ENCODE measurements at places on chromosomes 12 and 14.

DNA sequence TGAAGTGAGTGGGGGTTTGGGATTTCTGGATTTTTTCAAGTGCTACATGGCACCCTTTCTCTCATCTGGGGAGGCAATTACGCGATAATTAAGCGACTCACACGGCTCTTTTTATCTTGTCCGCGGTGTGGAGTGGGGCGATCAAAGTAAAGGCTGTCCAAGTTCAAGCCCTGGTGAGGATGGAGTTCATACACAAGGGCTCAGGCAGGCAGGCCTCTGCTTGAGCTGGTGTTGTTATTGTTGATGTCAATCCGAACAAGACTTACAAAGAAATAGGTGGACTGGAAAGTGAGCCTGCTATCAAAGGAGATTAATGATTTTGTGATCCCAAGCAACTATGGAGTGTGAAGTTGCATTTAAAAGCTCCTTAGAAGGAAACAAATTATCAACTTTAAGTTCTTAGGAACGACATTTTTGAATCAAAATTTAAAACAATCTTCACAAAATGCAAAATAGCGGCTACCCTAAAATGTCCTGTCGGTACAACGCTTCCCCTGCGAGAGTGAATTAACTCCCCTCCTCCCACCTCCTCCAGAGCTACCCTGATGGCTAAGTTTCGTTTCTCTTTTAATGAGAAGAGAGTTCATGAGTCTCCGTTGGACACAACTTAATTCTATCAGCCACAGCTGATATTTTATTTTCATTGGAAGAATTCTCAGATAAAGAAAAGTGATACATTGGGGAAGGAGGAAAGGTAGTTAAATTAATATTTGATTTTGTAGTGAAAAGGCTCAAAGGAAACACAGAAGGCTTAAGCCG, 5.9 kb downstream of the FOXA1 start:
- DNase-seq = no peak

- no peak for DNase-seq
These were observed 1.7 kb upstream of the RARG start for GRCh38 chr12:53233671-53234121.

- DNase-seq = no peak
These were observed 127.8 kb downstream of the SLC38A4 start for GRCh38 chr12:46698003-46698402.

GRCh38 chr12:737122-737739, 15.1 kb upstream of the WNK1 start:
- no peak for DNase-seq

DNA sequence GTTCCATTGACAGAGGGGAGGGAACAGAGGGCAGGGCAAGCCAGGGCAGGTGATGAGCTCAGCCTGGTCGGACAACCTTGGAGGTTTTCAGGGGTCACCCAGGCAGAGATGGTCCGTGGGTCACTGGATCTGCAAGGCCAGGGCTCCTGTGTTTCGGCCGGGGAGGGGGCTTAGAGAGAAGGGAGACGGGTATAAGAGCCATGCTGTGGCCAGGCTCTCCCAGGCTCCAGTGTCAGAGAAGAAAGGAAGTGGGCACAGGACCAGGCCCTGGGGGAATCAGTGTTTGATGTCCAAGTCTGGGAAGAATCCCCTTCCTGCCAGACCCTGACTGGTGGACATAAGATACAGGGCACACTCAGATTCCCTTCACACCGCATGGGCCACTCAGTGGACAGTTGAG, 36.9 kb downstream of the DIO3 start:
- no peak for DNase-seq

DNA sequence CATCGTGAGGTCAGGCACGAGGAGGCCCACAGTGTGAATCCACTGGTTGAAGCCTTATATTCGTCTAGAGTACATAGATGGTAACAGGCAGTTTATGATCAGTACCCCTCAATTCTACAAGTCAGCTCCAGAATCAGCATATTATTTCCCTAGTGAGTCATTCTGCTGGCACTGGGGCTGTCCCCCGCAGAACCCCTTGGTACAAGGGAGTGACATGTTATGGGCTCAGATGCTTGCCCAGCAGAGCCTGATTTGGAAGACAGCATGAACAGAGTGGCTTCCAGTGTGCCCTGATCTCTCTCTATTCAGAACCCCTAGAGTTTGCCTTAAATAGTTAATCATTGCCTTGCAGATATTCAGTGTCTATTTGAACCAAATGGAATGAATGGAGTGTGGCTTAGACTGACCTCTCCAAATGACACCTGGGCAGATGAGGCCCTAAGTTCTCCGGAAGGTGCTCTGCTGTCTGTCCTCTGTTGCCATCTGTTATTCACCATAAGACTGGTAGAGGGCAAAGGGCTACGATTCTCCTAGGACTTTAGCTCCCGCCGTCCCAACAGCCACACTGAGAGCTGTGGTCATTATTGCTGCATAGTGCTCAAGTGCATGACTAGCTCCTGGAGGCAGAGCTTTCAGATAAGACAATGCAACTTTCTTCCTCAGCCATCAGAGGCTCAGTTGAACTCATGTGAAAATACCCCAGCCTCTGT, 41.1 kb downstream of the CACNA2D4 start:
- DNase-seq = no peak

GRCh38 chr14:62629176-62629725, 416.0 kb downstream of the KCNH5 start:
- no peak for DNase-seq

DNA sequence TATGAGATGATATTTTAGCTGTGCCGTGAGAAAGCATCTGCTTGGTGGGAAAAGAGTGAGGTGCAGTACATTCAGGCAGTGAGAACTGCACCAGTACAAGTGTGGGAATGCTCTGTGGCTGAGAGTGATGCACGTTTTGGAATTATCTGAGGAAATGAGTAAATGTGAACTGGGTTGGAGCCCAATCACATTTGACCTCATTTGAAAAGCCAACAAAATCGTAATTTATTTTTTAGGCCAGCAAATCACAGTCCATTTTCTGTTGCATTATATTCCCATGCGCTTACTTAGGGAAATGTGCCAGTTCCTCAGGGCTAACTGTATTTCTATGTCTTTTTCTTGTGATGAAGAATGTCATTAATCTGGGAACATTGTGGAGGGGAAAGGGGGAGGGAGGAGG, 77.3 kb downstream of the SNAPC1 start:
- DNase-seq = no peak

DNA sequence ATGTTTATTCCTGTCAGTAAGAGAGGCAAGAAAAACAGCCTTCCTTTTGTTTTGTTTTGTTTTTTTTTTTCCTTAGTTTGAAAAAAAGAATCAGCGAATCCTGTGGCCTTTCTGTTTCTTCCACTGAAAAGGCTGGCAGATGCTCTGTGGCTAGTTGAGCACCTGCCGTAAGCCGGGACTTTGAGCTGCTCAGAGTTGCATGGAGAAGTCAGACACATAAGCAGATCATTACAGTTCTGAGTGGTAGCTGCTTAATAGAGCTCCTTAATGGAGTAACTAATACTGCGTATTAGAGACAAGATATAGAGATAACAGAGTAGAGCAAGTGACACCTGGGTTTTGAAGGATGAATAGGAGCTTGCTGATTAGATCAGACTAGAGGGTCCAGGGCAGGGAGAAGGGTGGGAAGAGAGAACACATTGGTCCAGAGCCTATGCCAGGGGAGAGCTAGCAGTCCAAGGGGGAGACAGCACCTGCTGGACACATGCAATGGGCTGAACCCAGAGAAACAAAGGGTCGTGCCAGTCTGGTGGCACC, 129.4 kb downstream of the TSPAN9 start:
- no peak for DNase-seq

DNA sequence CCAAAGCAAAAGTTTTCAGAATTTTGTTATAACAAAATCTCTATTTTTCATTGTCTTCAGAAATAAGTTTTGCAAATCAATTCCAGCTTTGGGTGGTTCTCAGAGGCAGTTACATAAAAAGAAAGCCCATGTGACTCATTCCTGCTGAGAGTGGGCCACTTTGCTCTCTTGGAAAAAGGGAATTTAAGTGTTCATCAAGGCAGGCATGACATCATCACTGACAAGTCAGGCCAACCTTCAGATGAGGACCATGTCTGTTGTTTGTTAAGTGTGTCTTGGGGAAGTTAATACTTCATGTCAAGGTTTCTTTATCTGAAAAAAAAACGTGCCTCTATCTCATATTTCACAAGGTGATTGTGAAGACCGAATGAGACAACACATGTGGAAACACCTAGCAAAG, 519.8 kb upstream of the TMPO start:
- DNase-seq = no peak

- DNase-seq = no peak
These were observed 135.6 kb downstream of the RFLNA start for GRCh38 chr12:124430491-124430890.

DNA sequence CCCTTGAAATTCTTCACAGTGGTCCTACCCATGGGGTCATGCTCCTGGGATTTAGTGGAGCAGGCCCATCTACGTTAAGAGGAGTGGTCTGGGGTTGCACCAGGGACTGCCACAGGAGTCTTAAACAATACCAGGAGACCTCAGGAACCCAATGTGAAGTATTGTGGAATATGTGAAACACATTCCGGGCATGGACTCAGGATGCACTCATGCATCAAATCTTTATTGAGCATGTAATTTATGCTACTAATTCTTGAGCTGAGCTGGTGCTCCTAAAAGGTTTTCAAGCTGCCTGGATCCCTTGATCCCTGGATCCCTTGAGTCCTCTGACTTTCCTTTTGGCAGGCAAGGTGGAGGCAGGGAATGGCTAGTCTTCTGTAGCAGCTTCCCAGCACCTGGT, 8.8 kb downstream of the SERPINA10 start:
- DNase-seq = no peak

- no peak for DNase-seq
These were observed 39.1 kb downstream of the MAGOHB start for GRCh38 chr12:10574307-10574706.

GRCh38 chr12:5384015-5384414, 47.9 kb upstream of the NTF3 start:
- no peak for DNase-seq

DNA sequence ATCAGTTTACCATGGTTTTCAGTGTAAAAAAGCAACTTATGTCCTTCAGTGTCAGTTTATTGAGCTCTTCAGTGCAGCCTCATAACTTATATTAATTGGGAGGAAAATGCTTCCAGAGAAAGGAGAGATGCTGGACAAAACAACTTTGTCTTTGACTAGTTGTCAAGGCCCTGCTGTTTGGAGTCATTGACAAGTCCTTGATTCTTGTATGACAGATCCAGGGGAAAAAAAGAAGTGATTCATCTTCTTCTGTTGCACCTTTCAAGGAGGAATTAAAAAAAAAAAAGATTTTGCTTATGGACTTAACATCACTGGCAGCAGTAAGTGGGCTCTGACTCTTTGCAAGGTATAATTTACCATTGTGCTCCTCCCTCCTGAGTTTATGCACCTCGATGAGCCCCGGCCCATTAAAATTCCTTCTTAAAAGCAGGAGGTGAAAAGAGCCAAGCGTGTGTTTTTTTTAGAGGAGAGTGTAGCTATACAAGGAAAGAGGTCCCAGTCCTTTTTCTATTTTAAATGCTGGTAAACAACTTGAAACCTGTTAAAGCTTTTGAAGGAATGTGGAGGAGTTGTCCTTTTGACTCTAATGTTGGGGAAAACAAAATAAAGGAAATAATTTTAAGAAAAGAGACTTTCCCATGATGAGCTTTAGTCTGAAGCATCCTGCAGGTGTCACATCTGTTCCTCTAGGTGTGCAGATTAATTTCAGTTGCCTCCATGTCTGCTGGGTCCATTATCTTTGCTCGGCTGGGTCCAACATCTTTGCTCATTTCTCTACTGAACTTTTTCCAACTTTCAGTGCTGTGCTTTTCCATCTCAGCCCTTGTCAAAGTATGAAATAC, 431.6 kb downstream of the RAD51B start:
- DNase-seq = no peak

GRCh38 chr14:74267588-74267987, 28.3 kb downstream of the VSX2 start:
- DNase-seq = no peak

- no peak for DNase-seq
These were observed 169.0 kb downstream of the MON2 start for GRCh38 chr12:62635649-62636048.

DNA sequence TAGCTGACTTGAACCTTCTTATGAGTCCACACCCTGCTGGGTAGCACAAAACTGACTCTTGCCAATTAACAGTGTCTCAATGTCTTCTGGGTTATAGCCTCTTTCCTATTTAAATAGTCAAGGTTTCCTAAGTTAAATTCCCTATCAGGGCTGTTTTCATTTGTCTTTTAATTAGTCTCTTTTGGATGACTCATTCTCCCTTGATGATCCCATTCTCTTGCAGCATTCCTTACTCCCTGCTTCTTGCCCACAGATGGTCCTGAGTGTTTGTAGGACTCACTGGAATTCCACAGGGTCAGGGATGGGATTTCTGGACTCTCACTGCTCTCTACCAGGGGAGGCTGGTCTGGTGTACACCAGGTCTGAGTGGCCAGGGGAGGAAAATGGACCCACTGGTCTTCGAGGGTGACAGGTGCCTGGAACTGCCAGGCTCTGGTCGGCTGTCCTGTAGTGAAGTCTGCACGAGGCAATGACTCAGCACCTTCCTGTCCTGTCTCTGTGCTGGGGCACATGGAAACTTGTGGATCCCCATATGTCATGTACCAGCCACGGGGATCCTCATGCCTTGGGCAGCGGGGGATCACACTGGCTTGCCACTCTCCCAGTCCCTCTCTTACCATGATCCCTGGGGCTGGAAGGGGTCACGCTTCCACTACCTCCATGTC, 236.5 kb upstream of the PELI2 start:
- DNase-seq = no peak

GRCh38 chr14:37588667-37588955, 6.4 kb downstream of the FOXA1 start:
- DNase-seq = no peak

DNA sequence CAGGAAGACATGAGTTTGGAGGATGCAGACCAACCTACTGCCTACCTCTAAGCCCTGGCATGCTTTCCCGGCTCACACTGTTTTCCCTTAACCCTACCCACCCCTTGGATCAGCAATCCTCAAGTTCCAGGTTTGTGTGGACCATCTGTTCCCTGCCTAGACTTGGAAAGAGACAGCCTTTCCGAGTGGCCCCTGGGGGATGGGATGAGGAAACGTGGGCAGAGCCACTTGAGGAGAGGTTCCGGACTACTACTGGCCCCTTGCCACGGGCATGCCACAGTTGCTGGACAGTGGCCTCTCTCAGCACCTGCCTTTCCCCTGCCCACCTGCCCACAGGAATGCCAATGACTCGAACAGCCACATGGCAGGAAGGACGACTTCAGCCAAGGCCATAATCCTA, 135.9 kb downstream of the SLC15A4 start:
- no peak for DNase-seq

- no peak for DNase-seq
These were observed 91.6 kb upstream of the GRIN2B start for GRCh38 chr12:14072987-14073386.

- DNase-seq = no peak
These were observed 225.6 kb upstream of the CRY1 start for GRCh38 chr12:107318806-107319532.

Data from H54 (cell line).